ENCODE measurements at places on chromosomes 1 and 21.

- no peak for DNase-seq
These were observed 78.9 kb downstream of the CLEC20A start for GRCh38 chr1:178417858-178418257.

- no peak for DNase-seq
These were observed 921.5 kb downstream of the TTLL7 start for GRCh38 chr1:83077411-83077810.

- no peak for DNase-seq
These were observed 9.4 kb upstream of the VAMP4 start for GRCh38 chr1:171751221-171751620.

GRCh38 chr1:210841926-210842625 lies 291.9 kb downstream of the KCNH1 start:
- no peak for DNase-seq

DNA sequence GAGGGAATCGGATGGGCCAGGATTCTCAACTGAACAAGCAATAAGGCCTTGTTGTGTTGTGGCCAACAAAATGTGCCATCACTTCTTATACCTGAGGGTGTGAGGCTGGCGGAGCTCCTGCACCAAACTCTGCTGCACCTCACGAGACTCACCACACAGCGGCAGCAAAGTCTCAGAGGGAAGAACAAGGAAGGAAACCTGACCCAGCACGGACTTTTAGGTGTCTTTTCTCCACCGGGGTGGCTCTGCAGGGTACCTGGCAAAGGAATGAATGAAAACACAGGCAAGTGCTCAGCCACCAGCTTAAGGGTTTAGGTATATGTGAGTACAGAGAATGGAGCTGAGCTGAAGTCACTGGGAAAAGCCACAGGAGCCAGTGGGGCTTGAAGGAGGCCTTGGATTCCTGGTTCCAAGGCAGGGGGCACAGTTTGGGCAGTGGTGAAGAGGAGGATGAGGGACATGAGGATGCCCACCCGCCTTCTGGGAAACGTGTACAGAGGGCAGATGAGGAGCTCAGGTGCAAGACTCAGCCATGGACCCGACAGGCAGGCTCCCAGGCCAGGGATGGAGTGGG lies 31.1 kb upstream of the HSD3B1 start:
- DNase-seq: peak; percentile 1

- DNase-seq: no peak
These were observed 83.5 kb downstream of the HHAT start for GRCh38 chr1:210412240-210412639.

- no peak for DNase-seq
These were observed 22.9 kb downstream of the LRIG2 start for GRCh38 chr1:113095790-113096455.

DNA sequence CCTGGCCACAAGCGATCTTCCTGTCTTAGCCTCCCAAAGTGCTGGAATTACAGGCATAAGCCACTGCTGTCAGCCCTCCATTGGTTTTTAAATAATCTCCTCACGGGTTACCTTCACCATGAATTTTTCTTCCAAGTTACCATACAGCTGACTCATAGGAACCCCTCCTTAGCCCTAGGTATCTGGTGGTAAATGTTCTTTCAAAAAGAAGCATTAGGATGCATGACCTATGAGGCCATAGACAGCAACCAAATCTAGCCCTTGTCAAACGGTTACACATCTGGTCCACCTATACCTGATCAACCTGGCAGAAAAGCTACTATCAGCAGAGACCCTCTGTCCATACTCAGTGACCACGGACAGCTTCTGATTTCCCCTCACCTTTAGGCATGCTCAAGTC lies 12.7 kb upstream of the DEGS1 start:
- no peak for DNase-seq

- no peak for DNase-seq
These were observed 65.7 kb downstream of the NVL start for GRCh38 chr1:224264321-224264720.

GRCh38 chr1:53899206-53899628 lies 5.2 kb downstream of the DIO1 start:
- DNase-seq: no peak

DNA sequence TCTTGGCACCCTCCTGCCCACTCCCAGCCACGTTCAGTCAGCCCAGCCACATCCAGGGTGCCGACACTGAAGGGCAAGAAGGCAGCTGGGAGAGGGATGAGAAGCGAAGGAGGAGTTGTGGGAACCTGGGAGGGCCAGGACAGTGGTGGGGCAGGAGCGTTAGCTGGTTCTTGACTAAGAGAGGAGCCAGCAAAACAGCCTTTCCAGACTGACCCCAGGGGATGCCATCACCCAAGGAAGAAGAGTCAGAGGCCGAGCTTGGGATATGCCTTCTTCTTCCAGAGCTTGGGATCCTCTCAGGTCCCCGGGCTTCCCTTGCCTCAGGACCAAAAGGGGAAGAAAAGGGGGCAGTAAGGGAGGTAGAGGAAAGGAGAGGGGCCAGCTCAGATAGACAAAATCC lies 7.2 kb downstream of the INKA2 start:
- DNase-seq: no peak

- DNase-seq: no peak
These were observed 84.1 kb upstream of the COX20 start for GRCh38 chr1:244751271-244751895.

- no peak for DNase-seq
These were observed 11.8 kb upstream of the ARHGEF2 start for GRCh38 chr1:155990005-155990739.

DNA sequence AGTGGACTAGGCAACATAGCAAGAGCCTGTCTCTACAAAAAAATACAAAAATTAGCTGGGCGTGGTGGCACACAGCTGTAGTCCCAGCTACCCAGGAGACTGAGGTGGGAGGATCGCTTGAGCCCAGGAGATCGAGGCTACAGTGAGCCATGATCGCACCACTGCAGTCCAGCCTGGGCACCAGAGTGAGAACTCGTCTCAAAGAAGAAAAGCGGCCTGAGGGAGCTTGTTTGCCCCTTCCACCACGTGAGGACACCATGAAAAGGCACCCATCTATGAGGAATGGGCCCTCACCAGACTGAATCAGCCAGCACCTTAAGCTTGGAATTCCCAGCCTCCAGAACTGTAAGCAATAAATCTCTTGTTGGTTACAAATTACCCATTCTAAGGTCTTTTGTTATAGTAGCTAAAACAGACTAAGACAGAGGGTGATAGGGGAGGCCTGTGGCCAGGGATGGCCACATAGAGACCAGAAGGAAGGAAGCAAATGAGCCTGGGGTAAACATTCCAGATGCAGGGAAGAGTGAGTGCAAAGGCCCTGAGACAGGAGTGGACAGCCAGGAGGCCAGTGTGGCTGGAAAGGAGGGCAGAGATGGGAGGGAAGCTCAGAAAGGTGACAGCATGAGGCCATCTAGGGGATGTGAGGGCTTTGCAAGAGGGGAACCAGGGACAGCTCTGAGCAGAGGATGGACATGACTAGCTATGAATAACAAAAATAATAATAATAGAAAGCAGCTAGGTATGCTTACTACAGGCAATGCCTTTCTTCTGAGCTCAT lies 120.1 kb downstream of the MATN1 start:
- DNase-seq: no peak

- DNase-seq: no peak
These were observed 2.9 kb upstream of the PRDX6 start for GRCh38 chr1:173474097-173474779.

DNA sequence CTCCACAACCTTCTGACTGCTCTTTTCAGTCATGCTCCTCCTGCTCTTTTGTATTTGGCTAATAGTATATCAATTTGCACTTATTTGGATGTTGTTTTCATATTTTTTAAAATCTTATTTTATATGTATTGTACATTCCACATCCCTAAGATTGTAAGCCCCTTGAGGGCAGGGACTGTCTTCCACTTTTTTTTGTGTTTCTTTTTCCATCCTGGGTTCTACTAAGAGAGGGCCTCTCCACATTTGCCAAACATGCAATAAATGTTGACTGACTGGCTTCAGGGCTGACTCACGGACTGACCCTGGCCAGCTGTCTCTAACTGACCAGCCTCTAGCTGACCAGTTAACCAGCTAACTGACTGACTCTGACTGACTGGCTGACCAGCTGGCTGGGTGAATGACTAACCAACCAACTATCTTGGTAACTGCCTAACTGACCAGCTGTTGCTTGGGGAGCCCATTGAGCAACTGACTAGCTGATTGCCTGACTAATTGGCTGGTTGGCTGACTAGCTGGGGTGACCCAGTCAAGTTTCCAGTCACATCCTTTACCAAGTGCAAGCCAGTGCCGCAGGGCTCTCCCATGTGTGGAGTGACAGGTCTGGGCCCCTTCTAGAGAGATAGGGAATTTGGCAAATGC lies 16.1 kb downstream of the CSF1 start:
- no peak for DNase-seq

GRCh38 chr1:150003801-150004200 lies 6.7 kb downstream of the OTUD7B start:
- DNase-seq: no peak

DNA sequence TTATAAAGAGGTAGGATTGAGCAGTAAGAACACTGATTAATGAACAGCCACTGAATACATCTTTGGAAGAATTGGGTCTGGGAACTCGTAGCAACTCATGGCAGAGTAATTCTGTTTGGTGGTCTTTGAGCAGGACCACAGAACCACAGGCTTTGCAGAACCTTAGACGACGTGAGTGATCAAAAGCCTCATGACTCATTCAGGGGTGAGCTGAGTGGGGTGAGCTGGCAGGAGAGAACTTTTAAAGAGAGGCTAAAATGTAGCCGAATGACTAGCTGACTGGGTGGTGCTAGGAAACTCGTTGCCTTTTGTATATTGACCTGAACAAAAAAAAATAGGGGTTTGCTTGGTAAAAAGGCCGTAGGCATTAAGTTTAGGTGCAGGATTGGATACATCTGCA lies 313.8 kb downstream of the TGFB2 start:
- no peak for DNase-seq

DNA sequence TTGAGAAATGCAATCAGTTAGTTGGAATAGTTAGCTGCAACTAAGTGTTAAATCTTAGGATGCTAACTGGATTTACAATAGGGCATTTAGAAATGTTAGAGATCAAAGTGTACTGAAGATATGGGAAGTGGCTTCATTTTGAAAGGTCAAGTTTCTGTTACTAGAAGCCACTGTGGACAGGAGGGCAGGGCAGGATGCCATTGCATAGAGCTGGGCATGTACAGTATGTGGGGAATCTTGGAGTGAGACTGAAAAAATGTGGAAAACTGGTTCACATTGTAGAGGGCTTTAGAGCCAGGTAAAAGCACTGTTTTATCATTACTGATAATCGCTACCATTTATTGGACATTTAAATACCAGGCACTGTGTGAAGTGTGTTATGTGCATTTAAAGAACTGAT lies 31.0 kb downstream of the ARID1A start:
- DNase-seq: no peak

- DNase-seq: no peak
These were observed 23.9 kb upstream of the NLRP3 start for GRCh38 chr1:247392088-247392487.

GRCh38 chr1:226615876-226616275 lies 67.3 kb downstream of the STUM start:
- no peak for DNase-seq

DNA sequence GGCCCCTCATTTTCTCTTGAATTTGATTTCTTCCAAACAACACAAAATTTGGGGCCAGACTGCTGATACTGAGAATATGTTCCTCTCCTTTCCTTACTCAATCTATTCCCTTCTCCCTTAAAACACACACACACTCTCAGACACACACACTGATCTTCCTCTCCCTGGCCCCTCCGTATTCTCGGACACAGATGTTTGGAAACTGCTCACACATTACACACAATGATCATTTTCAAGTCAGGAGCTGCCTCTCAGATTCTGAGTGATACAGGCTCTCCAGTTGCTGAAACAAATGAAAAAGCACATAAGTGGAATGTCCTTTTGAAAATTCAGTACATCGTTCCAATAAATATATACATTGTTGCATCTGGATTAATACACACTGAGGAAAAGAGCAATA lies 161.3 kb downstream of the CLEC20A start:
- DNase-seq: no peak

DNA sequence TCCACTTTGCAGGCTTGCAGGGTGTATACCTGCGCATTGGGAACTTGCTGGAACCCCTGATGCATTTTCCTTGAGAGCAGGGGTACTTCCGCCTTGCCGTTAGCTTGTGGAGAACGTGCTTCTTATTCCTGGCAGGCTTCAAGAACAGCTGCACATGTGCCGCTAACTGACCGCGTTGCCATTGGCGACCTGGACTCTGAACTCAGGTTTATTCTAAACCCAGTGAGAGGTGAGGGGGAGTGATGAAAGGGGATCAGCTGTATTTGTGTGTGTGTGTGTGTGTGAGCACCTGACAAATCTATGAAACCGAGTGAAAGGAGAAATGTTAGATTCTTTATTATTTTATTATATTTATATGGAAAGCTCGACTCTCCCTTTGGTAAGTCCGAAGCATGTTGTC lies 128.6 kb downstream of the HUNK start:
- no peak for DNase-seq

DNA sequence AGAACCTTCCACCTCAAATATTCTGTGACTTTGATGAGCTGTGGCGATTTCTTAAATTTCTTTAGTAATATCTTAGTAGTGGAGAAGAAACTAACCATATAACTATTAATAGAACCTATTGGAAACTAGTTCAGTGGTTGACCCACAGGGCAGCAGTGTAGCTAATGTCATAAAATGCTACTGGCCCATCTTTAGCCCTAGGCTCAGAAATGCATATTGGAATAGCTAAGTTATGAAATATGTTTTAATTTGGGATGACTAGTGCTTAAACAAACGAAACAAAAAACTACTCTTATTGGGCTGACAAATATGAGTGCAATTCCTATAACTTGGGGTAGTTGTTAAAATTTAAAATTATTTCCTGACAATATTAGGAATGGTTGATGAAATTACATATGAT lies 20.2 kb downstream of the MACO1 start:
- DNase-seq: no peak

- no peak for DNase-seq
These were observed 661.1 kb downstream of the NPHP4 start for GRCh38 chr1:5331101-5331500.

- DNase-seq: no peak
These were observed 202.1 kb downstream of the VAV3 start for GRCh38 chr1:107762751-107763390.

DNA sequence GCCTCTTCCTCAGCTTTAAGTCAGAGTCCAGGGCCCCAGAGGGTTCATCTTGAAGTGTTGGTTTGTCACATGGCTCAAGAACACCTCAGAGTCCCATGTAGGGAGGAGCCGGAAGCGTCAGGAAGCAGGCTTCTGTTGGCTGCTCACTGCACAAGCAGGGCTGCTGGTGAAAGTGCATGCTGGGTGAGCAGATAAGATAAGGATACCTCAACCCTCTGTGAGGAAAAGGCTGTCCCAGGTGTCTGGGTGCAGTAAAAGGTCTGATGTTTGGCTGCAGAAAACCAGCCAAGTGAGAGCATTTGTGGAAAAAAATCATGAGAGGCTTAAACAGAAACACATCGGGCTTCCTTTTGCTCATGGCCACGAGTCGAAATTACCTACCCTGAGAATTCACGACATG lies 6.2 kb upstream of the TEX35 start:
- DNase-seq: no peak

DNA sequence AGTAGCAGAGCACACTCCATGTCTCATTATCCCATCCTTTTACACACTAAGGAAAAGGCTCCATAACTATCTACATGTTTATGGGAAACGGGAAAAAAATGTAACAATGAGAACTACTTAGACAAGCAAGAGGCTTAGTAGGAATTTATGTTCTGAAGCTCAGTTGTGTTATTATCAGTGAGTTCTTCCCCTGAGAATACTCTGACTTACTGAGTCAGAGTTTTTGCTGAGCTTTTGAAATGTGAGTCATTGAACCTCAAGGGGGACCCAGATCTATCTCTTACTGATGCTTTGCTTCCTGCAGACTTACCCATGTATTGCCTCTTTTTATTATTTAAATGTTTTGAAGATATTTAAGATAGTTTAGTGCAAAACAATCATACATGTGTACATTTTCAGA lies 20.1 kb downstream of the CFHR5 start:
- DNase-seq: no peak

Measured in stimulated activated CD4-positive, alpha-beta T cell treated with anti-CD3 and anti-CD28 coated beads, Interleukin-15, amount 100 ng/mL, for 48 hours (primary cell).